Mesangial cell (primary cell): ENCODE measurements at places on chromosomes 7 and 10. TPM values are rescaled to one million over a fixed set of nuclear protein-coding genes. Genes with fewer than 3 reads are reported as not detected.

SPDYE1 gene
- total RNA-seq: not detected in 2 replicates

NANOS1 gene
- total RNA-seq: 0.81 and 1.9 TPM in 2 replicates

WDR91 gene
- 16.1 and 28.3 TPM in 2 replicates for total RNA-seq

CDC14C gene
- 0.13 TPM in 1 of 2 replicates, not detected in the other for total RNA-seq

CPXM2 gene
- under 0.01 and 0.16 TPM in 2 replicates for total RNA-seq

HOGA1 gene
- total RNA-seq: 3.1 and 18.4 TPM in 2 replicates
